ENCODE measurements at places on chromosomes 5 and 9. TPM values are rescaled to one million over a fixed set of nuclear protein-coding genes. Genes with fewer than 3 reads are reported as not detected.

- DNase-seq: no peak
These were observed 177.7 kb downstream of the NR2F1-AS1 start for GRCh38 chr5:93403141-93403928.

GRCh38 chr9:109249615-109250014, 71.2 kb downstream of the EPB41L4B start:
- DNase-seq: peak; percentile 81

DNA sequence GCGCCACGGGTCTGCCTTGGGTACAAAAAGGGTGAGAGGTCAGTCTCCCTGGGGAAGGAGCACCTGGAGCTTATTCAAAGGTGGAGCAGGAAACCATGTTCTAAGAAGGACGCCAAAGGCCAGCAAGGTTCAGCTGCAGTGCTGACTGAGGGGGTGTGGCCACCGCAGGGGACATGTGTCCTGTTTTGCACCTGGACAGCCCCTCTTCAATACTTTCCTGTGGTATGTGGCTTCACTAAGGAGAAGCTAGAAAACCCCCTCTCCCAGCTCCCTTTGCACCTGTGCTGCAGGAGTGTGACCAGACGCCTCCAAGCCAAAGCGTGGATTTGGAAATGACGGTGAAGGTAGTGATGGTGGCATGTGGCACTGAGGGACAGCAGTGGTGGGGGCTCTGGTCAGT, 23.6 kb downstream of the TRIM14 start:
- DNase-seq: peak; percentile 30

The SEC61B gene
- total RNA-seq: 153 TPM

The ANKRD55 gene
- not detected for total RNA-seq

The SCGB3A2 gene
- total RNA-seq: 28.8 TPM

- no peak for DNase-seq
These were observed 159.0 kb upstream of the MEF2C start for GRCh38 chr5:89041976-89042375.

The PCDHGB6 gene
- 10.8 TPM for total RNA-seq

- no peak for DNase-seq
These were observed 47.4 kb downstream of the MFAP3 start for GRCh38 chr5:154086146-154086545.

GRCh38 chr9:26656003-26656870, 236.4 kb downstream of the CAAP1 start:
- peak; percentile 78 for DNase-seq

The STKLD1 gene
- 2.0 TPM for total RNA-seq

GRCh38 chr9:134637696-134638501, 3.7 kb upstream of the COL5A1 start:
- DNase-seq: no peak

DNA sequence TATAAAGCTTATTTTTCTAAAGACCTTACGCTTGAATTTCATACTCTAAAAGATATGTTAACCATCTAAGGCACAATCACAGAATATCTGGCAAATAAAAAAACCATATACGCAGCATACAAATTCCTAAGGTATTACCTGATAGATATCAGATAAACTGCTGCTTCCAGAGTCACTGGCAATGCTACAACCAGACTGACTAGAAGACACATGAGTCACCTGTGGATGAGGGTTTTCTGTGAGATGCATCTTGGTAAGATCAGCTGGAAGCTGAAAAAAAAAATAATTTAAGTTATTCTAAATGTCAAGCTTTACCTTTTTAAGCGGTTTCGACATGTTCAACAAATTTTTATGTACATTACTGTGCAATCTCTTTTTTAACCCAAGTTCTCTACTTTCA, 113.8 kb downstream of the RAPGEF6 start:
- no peak for DNase-seq

All from endodermal cell (in vitro differentiated cells).